ENCODE measurements at places on chromosomes 1 and 21.

DNA sequence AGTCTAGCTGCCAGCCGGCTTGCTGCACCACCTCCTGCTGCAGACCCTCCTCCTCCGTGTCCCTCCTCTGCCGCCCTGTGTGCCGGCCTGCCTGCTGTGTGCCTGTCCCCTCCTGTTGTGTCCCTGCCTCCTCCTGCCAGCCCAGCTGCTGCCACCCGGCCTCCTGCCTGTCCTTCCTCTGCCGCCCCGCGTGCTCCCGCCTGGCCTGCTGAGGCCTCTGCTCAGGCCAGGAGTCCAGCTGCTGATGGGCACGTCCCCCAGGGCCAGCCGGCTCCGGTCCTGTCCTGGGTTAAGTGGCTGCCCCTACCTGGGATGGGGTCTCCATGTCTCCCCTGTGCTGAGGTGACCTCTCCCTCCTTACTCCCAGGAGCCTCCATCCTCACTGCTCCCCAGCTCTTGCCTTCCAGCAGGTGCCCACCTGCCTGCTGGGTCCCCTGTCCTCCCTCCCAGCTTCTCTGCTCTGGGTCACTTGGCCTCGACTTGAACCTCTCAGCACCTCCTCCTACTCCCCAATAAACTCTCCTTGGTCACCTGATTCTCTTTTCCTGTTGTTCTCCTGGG lies 870 bp downstream of the KRTAP10-8 start:
- no peak for DNase-seq

DNA sequence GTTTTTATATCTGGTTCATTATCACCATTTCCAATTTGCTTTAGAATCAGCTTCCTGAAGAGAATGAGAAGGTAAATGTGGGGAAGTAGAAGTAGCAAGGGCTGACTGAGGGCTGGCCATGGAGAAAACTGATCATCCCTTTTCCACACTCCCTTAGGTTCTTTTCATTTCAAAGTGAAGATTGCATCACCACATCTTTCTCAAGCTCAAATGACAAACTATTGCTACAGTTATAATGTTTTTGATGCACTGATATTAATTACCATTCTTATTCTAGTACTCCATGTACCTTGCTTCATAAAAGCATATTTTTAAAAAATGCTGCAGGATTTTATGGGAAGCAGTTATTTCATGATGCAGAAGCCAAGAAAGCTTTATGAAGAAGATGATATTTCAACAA lies 7.9 kb upstream of the AK5 start:
- no peak for DNase-seq

DNA sequence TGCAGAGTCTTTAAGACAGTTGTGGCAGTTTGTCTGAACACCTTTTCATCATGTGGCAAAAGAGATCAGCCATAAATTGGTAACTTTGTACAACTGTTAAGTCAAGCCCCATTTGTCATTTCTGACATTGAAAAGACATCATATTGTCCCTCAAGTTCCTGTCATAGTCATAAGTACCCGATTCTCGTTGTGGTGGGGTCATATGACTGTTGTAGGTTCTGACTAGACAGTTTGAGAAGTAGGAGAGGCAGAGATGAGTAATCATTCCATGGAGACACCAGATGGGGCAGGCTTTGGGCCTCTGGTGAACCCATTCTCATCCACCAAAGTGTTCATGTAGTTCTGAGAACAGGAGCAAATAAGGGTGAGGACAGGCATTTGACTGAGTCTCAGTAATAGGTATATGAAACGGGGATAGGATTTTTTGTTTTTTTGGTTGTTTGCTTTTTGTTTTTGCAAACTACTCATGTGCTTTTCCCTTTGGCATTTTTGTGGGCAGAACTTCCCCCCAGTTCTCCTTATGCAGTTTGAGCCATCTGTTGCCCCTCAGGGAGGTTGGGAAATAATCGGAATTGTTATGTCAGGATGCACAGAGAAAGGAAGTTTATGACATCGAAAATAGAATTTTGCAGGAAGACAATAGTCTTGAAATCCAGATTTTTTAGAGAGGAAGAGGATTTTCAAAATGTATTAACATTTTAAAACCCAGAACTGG lies 86.9 kb upstream of the KCNE2 start:
- no peak for DNase-seq

- no peak for DNase-seq
Observed at GRCh38 chr21:31340942-31341487, 3.0 kb downstream of the TIAM1 start.

DNA sequence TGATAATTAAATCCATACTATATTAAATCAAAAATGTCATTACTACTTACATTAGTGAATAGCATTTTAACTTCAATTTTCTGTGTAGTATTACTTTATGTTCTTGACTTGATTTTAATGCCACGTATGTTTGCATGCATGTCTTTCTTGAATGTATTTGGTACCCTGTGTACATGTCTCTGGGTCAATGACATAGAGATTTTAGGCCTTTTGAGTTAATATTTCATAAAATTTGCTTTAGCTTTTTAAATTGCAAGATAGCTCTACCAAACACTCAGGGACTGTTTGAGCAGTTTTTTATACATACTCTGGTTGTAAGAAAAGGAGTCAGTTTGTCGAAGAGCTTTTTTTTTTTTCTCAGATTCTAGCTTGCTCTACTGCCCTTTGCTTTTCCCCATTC lies 1.5 kb downstream of the MLLT11 start:
- DNase-seq, result no peak

DNA sequence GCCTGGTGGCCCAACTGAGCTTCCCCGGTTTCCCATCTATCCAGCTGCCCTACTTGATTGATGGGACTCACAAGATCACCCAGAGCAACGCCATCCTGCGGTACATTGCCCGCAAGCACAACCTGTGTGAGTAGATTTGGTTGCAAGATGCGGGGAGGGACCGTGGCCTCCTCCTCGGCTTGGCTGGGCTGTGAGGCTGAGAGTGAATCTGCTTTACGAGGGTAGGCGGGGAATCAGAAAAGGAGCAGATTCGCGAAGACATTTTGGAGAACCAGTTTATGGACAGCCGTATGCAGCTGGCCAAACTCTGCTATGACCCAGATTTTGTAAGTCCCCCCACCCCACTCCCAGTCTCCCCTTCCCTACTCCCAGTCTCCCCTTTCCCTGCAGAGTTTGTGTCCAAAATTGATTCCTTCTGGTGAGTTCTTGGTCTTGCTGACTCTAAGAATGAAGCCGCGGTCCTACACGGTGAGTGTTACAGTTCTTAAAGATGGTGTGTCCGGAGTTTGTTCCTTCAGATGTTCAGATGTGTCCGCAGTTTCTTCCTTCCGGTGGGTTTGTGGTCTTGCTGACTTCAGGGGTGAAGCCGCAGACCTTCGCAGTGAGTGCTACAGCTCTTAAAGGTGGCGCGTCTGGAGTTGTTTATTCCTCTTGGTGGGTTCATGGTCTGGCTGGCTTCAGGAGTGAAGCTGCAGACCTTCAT lies 1.5 kb downstream of the GSTM2 start:
- DNase-seq, result no peak

Measured in right forelimb (tissue), 1 donor.